SK-N-SH (cell line): ENCODE measurements at places on chromosomes 1 and 21.
A peak's percentile ranks its signal among the peaks of the same experiment; 100 is the strongest.

- no peak for DNase-seq
Measured at GRCh38 chr1:81574408-81574807, 226.3 kb upstream of the ADGRL2 start.

- no peak for DNase-seq
Measured at GRCh38 chr1:84350550-84350949, 47.7 kb upstream of the DNASE2B start.

- no peak for DNase-seq
Measured at GRCh38 chr1:15945832-15946448, 30.0 kb downstream of the ZBTB17 start.

DNA sequence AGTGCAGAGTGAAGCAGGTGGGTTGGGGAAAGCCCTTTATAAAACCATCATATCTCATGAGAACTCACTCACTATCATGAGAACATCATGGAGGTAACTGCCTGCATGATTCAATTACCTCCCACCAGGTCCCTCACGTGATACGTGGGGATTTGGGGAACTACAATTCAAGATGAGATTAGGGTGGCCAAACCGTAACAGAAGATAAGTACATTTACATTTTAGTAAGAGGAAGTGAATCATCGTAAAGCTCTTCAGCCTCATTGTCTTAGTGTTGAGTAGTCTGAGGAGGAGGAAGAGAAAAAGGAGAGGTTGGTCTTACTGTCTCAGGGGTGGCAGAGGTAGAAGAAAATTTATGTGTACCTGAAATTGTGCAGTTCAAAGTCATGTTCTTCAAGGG lies 1053.4 kb upstream of the ADGRL4 start:
- no peak for DNase-seq

GRCh38 chr1:39657923-39658485 lies 13.9 kb downstream of the NT5C1A start:
- DNase-seq, result peak; percentile 70

- DNase-seq, result no peak
Measured at GRCh38 chr1:84370266-84370665, 28.0 kb upstream of the DNASE2B start.

DNA sequence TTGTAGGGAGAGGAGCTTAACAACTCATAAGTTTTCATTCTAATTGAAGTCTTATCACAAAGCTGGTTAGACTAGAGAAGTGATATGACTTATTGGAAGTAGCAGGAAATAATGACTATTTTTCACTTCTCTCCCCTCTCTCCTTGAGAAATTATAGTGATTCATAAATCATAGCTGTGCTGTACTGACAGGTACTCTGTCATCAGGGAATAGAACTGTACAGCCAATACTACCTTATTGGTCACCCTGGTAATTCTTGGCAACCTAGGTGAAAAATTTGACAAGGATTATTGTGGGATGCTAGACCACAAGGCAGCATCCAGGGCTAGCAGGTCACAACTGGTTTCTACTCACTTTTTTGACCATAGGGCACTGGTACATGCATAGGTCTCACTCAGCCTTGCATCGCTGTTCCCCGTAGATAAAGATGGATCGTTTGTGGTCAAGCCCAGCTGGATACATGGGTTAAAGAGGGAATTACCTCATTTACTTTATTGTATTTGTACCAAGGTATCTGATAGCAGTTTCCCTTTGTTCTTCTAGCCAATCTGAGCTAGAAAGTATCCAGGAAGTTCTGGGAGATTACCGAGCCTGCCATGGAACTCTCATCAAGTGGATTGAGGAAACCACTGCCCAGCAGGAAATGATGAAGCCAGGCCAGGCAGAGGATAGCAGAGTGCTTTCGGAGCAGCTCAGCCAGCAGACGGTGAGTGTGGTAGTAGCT lies 113.6 kb downstream of the MACF1 start:
- DNase-seq, result no peak

DNA sequence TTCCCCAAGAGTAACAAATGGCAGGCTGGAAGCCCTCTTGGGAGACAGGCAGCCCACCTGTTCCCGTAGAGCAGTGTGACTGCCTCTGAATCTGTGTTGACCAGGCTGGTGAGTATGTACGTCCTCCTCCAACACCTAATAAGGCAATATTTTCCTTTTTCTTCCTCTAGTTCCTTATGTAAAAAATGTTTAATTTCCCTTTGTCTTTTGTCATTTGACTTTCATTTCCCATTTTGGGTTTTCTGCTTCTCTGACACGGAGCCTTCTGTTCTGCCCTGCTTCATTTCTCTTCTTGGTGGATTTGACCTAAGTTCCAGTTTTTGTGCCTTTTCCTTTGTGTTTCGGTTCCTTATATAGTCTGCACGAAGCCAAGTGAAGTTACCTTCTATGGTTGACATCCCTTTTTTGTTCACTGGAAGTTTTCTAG lies 65.8 kb upstream of the ATF3 start:
- no peak for DNase-seq

DNA sequence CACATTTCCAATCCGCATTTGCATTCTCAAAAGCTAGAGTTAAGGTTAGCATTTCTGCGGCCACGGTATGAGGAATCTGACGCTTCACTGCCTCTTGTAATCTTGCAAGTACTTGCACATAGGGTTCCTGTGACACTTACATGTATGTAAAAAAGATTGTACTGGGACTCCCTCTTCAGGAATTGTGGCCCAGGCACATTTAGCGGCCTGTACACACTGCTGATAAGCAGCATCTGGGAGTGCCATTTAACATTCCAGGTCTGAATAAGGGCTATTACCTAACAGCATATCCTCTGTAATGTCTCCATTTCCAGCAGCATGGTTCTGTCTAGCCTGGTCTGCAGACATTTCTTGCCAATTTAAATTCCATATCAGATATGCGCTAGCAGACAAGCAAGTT lies 75.7 kb downstream of the AXDND1 start:
- no peak for DNase-seq

DNA sequence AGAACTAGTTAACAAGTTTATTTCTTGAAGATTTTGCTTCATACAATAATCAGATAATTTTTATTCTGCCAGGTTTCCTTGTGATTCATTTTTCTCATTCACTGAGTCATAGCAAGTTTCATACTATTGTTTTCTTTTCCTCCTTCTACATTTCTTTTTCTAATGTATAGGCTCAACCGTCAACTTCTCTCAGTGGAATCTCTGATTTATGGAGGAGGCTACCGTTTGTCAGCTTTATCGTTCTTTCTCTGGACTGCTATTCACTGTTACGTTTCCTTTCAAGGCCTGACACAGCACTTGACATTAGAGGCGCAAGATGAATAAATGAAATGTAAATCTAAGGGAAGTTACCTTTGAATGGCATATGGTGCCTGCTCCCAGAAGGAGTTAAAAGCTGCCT lies 284.3 kb upstream of the NR5A2 start:
- no peak for DNase-seq

DNA sequence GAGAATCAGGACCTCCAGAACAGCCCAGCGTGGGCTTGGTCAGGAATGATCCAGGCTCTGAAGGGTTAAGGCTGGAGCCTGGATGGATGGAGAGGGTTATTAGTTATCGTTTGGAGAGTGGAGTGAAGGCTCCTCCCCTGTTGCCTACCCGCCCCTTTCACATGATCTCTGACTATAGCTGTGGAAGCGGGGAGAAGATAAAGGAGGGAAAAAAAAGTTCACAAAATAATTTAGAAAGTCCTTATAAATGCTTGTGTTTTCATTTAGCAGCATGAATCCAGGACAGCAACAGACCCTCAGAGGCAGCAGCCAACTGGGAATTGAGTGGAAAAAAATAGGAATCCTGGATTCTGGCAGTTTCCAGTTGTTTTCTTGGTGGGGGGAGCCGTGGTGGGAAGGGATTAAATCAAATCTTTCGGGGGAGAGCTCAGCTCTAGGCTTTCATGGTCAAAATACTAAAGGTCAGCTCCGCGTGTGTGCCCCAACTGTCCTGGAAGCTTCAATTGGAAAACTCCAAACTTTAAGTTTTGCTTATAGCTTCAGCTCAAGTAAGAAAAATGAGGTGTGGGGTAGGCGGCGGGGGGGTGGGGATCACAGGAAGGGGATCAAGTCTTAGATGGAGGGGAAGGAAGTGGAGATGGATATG lies 595 bp upstream of the DDR2 start:
- DNase-seq, result peak; percentile 42

GRCh38 chr21:28418726-28419514 lies 573.8 kb downstream of the LTN1 start:
- no peak for DNase-seq

DNA sequence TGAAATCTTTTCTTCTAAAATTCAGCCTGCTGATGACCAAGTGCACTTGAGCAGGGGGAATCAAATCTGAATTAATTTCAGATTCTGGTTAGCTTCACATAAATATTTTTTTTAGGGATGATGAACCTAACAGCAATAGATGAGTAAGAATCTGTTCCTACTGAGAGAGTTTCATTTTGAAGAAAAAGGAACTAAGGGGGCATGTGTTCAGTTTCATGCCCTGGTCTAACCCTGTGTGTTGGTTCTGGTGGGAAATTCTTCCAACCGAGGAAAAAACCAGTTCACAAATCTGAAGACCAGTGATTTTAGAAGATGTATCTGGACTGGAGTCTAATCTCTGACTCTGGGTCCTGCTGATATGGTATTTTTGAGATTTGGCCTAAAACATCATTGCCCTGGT lies 13.7 kb downstream of the SELL start:
- no peak for DNase-seq

- no peak for DNase-seq
Measured at GRCh38 chr1:55231745-55232144, 16.6 kb upstream of the USP24 start.

GRCh38 chr1:114854693-114855320 lies at the start of gene SYCP1:
Gene SYCP1 (plus strand): TSS chr1:114854863. CDS start chr1:114855465, 602 bp downstream.
- DNase-seq, result peak; percentile 15

- DNase-seq, result no peak
Measured at GRCh38 chr1:42504535-42505128, 41.5 kb downstream of the CCDC30 start.
